Activated CD4-positive, alpha-beta T cell treated with anti-CD3 and anti-CD28 coated beads for 48 hours (primary cell): ENCODE measurements at places on chromosomes 3 and 15.

- no peak for DNase-seq
Measured at GRCh38 chr3:127900536-127900935, 14.5 kb upstream of the KBTBD12 start.

DNA sequence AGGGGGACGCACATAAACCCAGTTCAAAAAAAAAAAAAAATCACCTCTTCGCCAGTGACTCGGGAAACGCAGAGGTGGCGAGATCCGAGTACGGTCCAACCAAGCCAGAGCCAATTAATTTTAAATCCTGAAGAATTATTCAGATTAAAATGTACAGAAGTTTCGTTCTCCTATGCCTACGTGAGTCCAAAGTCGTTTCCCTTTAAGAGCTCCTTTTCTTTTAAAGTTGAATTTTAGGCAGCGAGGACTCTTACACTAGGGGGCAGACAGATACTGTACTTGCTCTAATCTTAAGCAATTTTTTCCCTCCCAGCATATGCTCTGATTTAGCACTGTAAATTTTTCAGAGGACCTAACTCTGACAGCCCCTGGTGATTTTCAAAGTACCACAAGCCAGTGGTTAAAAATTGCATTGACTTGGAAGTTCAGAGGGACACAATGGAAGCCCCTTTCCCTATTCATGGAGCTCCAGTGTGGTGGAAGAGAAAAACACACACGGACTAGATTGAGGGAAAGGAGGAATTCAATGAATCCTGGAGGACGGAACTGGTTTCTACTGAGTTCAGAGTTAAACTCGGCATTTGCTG is 3.3 kb upstream of the NR2F2 start:
- DNase-seq = no peak

GRCh38 chr3:113249111-113249510 is 37.8 kb downstream of the BOC start:
- no peak for DNase-seq

DNA sequence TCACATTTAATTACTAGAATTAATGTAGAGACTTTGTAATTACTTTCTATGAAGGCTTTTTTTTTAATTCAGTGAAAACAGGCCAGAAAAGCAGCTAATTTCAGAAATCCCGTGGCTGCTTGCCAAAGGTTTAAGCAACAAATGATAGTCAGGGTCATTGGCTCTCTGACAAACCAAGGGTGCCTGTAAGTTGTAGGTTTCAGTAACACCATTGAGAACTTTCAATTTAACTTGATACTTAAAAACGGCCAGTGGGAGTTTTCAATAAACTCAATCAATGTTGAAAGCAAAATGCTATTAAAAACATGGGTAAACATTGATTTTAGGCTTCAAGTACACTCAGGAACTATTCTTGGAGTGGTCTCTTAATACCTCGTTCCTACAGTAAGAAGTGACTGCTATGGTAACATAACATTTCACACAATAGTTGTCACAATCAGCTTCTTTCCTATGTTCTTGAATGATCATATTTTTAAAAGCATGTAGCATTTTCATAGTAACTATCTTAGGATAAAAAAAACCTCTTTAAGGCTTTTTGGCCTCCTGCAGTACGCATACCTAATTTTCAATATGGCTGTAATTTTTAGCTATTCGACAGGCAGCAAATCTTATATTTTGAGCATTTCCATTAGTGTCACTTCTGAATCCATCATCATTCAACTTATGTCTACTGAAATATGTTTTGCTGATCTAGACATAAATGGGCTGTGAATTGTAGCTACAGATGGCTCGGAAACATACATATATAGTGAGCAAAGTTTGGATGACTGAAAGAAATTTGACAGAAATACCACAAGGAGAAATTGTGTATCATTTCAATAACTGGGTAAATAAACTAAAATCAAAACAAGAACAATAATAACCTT is 592.1 kb upstream of the GBE1 start:
- no peak for DNase-seq

DNA sequence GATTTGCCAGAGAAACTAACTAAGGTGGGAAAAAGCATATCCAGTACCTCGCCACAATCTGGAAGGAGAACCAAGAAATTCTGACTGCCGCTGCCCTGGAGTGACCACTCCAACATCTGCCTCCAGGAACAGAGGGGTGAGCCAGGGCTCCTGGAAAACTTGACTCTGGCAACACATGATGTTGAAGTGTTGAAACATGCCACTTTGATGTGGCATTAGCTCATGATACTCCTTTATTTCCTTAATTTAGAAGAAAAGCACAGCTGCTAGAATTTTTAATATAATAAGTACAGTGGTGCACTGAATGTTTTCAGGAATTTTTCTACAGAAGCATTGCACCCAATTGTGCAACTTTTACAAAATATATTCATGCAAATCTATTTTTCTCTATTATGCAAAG is 109.9 kb upstream of the BCL6 start:
- no peak for DNase-seq

DNA sequence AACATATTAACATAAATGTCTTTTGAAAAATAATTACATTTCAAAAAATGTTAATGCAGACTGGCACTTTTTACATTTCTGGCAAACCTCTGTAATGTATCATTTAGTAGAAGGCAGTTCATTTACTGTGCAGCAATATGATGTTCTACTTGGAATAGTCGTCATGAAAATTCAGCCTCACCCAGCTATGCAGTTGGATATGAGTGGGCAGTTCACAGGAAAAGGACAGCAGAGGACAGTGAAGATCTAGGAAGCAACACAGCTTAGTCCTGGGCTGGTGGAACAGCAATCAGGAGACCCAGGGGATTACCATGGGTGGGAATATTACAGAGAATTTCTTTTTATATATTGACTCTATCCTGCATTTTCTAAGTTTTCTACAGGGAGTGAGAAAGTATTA is 63.6 kb downstream of the ANO10 start:
- DNase-seq = no peak

DNA sequence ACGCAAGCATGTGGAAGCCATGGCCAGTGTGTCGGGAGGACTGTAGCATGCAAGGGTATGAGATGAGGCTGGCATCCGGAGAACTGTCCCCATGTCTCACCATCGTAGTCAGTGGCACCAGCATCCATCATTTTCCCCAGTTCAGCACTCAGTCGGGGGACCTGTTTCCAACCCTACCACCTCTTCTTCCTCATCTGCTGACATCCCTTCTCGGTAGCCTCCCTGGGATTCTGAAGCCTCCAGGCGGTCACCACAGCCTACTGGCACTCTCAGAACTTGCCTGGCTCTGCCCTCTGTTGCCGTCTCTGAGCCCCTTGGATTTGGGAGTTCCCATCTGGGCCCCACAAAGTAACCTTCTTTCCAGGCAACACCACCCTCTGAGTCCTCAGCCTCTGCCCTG is 131.1 kb upstream of the ABHD17C start:
- DNase-seq = no peak

GRCh38 chr3:120272286-120272685 is 12.7 kb downstream of the GPR156 start:
- DNase-seq = no peak
